ENCODE measurements at places on chromosomes 2 and 18. TPM values are rescaled to one million over a fixed set of nuclear protein-coding genes. Genes with fewer than 3 reads are reported as not detected.

DNA sequence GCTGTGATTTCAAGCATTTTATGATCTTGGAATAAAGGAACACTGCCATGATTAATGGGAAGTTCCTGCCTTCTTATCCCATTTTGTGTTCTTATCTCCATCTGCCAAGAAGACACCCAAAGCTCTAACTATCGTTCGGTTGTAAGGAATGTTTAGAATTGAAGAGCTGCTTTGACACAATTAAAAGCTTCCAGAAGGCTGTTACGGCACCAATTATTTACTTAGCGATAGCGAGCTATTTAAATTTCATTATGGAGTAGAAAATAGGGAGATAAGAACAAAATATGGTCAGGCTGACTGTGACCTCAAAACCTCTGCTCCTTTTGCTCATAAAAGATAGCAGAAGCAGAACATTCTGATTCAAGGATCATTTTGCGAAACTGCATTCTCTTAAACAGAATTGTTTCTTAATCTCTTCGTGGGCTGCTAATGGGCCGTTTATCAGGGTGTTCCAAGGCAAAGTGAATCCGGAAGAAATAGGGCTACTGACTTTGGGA lies 101.6 kb downstream of the SLC4A3 start:
- H3K4me3 ChIP-seq, result no peak overlapping the region
- no peaks in the 10 kb centered on the region for H3K36me3 ChIP-seq
- no peak overlapping the region for H3K27ac ChIP-seq
- DNase-seq, result no peak
- no peaks in the 10 kb centered on the region for H3K4me1 ChIP-seq
- no peaks in the 10 kb centered on the region for H3K27me3 ChIP-seq

GRCh38 chr2:98658816-98659490 lies 50.6 kb downstream of the UNC50 start:
- H3K36me3 ChIP-seq, result no peaks in the 10 kb centered on the region
- DNase-seq, result no peak

DNA sequence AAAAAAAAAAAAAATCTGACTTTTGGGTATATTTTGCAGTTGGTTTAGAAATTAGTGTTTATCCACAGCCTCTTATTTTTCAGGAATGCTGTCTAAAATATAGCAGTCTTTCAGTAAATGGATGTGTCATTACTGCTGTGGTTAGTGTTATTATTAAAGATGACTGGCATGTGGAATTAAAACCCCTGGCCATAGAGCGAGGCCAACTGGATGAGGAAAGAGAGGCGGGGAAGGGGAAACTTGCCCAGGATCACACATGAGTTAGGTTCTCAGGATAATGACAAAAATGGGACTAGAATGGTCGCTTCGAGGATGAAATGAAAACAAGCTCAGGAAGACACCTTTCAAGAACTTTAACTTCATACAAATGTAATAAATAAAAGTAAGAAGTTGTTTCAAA lies 57.4 kb upstream of the APCDD1 start:
- no peaks in the 10 kb centered on the region for H3K27me3 ChIP-seq
- no peaks in the 10 kb centered on the region for H3K4me1 ChIP-seq
- no peak for DNase-seq

GRCh38 chr2:105102963-105103421 lies 65.1 kb downstream of the MRPS9 start:
- H3K4me3 ChIP-seq, result no peak overlapping the region
- H3K27ac ChIP-seq, result no peak overlapping the region
- H3K36me3 ChIP-seq, result peaks cover 7% of the 10 kb centered on the region
- DNase-seq, result no peak
- no peaks in the 10 kb centered on the region for H3K4me1 ChIP-seq
- H3K27me3 ChIP-seq, result no peaks in the 10 kb centered on the region

DNA sequence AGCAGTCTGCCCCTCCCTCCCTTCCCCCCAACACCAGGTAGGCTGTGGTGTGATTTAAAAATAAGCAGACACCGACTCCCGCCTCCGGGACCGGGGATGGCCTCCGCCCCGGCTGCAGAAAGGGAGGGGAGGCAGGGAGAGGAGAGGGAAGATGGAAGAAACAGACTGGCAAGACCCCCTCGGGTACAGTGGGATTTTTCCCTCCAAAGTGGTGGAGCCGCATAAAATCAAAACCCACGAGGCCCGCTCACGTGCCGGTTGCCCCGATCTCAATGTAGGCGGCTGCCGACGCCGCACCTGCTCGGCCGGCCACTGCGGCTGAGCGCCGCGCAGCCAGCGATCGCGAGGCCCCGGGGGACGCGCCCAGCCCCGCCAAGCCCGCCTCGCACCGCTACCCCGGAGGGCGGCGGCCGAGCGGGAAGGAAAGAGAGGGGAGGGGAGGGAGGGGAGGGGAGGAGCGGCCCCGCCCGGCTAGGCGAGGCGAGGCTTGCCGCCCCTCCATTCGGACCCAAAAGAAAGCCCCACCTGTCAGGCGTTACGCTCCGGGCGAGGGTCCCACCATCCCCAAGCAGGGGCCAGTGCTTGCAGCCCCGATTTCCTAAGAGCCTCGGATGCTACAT lies 811 bp downstream of the ADD2 start:
- H3K27me3 ChIP-seq, result peaks cover 11% of the 10 kb centered on the region
- no peaks in the 10 kb centered on the region for H3K36me3 ChIP-seq
- no peak overlapping the region for H3K27ac ChIP-seq
- no peaks in the 10 kb centered on the region for H3K4me1 ChIP-seq
- no peak for DNase-seq

The LRP2 gene
- total RNA-seq, result 0.51 TPM

The RIT2 gene
- total RNA-seq, result not detected

- H3K4me1 ChIP-seq, result peaks cover 34% of the 10 kb centered on the region
- H3K36me3 ChIP-seq, result no peaks in the 10 kb centered on the region
- H3K27ac ChIP-seq, result no peak overlapping the region
- no peak overlapping the region for H3K4me3 ChIP-seq
Measured at GRCh38 chr2:101130081-101130480, 21.1 kb downstream of the TBC1D8 start.

All from right lobe of liver (tissue), 6 donors.